ENCODE measurements at places on chromosomes 16 and 17. TPM values are rescaled to one million over a fixed set of nuclear protein-coding genes. Genes with fewer than 3 reads are reported as not detected.

Gene HOXB6
- polyA plus RNA-seq, result 1.8 TPM

Gene TBC1D3L
- 6.4 TPM for polyA plus RNA-seq

Gene GCGR
- polyA plus RNA-seq, result 1.4 TPM

Gene MEFV
- 2.8 TPM for polyA plus RNA-seq

Gene ICAM2
- 87.0 TPM for polyA plus RNA-seq

Gene CTRB1
- polyA plus RNA-seq, result 25,796 TPM
